Stimulated activated CD4-positive, alpha-beta T cell treated with anti-CD3 and anti-CD28 coated beads, Interleukin-15, amount 100 ng/mL, for 48 hours (primary cell): ENCODE measurements at places on chromosomes 11 and 22.

DNA sequence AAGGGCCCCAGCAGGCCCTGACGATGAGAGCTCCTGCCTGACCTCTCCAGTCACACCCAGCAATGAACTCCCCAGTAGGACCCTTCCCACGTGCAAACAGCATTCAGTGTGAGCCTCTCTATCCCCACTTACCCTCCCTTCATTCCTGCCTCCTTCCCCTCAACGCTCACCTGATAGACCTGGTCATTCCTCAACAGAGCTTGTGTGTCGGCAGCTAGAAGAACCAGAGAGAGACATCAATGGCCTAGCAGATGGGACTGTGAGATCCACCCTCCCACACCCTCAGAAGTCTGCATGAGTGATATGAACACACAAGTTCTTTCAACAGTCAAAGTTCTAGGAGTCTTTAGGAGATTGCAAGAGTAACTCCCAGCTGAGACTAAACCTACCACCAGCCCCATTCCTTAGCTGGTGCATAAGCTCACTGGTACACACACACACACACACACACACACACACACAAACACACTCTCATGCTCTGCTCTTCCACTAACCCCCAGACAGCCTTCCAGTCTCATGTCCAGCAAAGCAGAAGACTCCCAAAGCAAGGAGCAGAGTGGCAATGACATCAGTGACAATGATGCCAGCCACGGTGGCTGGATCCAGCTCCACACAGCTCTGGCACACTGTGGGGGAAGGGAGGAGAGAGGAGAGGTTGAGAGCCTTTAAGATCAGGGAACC is 3.1 kb downstream of the CD3D start:
- no peak for DNase-seq

DNA sequence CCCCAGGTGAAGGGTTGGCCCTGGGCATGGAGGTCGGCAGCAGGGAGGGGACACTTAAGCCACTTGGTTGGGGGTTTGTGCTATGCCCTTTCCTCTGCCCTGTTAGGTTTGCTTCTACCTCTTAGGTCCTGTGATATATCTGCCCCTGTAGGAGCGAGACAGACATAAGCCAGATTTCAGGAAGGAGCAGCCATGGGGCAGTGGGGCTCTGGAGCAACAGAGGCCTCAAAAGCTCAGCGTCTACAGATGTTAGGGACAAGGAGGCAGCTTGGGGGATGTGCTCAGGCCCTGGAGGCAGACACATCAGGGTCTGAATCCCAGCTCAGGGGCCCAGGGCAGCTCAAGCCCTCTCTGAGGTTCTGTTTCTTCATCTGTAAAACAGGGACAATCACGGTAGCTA is 27.2 kb upstream of the KCNQ1OT1 start:
- DNase-seq = no peak

DNA sequence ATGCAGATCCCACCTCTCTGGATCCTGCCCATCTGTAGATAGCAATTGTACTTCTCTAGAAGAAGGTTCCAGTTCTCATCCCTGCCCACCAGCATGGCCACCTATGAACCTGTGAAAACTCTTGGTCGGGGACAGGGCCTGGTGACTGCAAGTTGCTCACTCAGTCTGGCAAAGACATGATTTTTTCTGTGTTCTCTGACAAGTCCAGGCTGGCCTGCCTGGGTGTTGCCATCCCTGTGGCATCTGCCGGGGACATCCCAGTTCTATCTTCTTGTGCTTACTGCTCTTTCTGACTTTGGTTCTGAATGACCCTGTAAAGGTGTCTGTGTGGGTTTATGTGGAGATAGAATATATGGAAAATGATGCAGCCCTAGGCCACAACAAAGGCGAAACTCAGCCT is 545.8 kb downstream of the INSC start:
- DNase-seq = no peak

DNA sequence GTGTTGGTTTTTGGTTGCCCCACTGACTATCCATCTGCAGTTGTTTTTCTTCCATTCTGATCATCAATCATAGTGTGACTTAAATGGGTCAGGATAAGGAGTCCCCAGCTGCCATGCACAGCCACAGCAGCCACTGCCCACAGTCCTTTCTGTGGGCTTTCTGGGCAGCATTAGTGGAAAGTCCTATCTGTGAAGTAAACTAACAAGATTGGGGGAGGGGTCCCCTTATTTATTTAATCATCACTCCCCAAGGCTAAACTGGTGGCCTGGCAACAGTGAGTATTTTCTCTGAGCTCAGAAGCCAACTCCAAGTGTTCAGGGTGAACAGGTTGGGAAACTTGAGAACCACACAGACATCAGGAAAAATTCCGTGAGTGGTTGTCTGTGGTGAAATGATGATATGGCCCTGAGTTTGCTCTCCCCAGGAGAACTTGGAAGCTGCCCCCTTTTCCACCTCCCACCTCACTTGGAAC is 145.0 kb downstream of the CCDC34 start:
- no peak for DNase-seq

DNA sequence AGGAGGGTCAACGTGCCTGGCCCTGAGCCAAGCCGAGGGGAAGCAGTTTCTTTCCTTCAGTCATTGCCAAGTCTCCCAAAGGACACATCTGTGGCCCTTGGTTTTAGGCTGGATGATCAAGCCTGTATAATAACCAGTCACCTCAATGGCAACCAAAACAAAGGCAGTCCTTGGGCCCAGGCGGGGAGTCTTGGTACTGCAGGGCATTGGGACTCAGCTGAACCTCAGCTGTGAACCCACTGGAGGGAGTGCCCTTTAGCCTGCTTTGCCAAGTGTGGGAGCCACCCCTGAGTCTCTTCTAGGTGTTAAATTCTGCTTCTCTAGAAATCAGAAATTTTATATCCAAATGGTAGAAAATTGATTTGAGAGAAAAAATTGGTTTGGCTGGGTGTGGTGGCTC is 36.9 kb downstream of the CPT1A start:
- DNase-seq = no peak

DNA sequence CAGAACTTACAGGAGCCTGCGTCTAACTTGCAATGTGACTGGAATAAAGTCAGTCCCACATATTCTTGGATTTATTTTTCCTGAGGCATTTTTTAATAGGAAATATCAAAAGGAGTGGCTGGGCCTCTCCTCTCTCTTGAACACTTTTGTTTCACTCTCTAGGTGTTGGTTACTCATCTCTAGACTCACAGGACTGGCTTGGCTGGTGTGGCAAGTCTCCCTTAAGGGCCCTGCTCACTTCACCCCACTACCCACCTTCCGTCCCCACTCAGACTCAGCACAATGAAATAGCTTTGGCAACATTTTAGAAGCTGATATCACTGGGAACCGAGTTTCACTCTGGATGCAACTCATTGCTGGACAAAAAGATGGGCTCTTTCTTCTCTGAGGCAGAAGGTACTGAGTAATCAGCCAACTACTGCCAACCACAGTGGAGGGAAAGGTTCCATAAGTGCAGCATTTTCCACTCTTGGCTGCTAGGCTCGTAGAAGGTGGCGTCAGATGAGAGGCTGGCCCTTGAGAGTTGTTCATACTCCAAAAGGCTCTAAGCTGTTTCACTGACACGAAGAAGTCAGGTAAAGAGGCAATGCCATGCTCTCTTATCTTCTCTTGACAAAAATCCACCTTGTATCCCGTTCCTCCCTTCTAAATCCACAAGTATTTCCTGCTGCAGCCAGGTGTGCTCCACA is 390.6 kb downstream of the SOX6 start:
- no peak for DNase-seq

- DNase-seq = no peak
Measured at GRCh38 chr22:41983513-41984405, 14.5 kb downstream of the SEPTIN3 start.

DNA sequence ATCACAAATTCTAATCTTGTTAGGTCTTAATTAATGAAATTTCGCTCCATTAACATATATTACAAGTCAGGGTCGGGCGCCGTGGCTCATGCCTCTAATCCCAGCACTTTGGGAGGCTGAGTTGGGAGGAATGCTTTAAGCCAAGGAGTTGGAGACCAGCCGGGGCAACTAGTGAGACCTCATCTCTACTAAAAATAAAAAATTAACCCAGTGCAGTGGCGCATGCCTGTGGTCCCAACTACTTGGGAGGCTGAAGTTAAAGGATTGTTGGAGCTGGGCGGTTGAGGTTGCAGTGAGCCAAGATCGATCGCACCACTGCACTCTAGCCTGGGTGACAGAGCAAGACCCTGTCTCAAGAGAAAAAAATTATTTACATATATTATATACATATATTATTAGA is 1.9 kb downstream of the TMA7B start:
- no peak for DNase-seq

DNA sequence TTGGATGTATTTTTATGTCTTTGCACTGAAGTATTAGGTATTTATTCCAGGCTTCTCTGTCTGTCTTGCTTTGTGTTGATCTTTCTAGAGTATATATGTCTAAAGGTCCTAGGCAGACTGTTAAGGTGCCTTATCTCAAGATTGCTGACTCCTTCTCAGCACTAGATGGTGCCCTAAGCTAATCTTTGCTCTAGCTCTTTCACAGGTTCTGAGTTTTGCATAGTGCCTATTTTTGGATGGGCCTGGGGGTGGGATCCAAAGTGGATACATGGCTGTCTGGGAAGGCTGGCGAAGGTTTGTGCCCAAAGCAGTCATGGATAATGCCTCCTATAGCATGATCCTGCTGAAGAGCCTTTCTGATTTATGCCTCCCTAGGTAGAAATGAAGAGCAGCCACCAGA is 154.9 kb downstream of the TRPC6 start:
- no peak for DNase-seq
